Choroid plexus epithelial cell (primary cell): ENCODE measurements at places on chromosomes 5 and 9.

DNA sequence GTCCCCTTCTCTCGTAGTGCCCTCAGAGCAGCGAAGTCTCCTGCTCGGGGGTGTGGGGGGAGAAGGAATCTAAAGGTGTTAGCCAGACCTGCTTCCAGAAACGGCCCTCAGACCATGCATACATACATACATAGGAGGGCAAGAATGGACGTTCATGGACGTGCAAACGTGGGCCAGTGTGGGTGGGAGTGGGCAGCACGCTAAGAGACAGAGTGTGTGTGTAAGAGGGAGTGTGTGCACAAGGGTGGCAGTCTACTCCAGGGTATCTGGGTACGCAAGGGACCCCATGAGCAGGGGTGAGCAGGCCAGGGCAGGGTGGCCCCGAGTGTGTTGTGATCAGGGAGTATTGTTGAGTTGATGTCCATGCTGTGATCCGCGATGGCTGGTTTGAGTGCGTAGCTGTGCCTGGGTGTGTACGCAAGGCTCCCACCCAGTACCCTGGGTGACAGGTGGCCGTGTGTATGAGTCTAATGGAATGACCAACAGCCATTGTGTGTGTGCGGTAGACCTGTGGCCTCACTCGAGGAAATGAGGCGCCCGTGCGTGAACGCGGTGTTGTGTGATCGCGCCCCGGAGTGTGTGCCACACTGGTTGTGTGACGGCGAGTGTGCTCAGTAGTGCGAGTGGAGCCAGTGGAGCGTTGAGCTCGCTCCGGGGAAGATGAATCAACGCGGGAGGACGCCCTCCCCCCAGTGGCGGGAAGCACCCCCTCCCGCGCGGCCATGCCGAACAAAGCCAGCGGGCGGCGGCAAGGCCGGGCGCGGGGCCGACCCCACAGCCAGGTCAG lies 826 bp downstream of the GPRIN1 start:
- no peak for DNase-seq

DNA sequence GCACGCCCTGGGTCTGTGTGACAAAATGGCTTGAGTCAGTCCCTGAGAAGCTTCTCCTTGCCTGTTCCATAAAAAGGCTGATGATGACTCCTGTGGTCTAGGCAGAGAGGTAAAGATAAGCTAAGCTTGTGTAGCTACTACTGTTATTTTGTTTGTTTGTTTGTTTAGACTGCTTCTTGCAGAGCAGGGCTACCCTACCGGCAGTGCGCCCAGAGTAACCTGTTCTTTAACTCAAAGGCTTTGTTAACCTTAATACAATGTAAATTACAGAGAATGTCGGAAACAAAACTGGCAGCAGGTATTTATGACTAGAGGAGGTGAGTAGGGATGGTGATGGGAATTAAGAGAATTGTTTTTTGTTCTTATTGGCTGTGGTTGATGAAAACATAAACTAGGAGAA lies 87.6 kb downstream of the F2RL2 start:
- DNase-seq = no peak

DNA sequence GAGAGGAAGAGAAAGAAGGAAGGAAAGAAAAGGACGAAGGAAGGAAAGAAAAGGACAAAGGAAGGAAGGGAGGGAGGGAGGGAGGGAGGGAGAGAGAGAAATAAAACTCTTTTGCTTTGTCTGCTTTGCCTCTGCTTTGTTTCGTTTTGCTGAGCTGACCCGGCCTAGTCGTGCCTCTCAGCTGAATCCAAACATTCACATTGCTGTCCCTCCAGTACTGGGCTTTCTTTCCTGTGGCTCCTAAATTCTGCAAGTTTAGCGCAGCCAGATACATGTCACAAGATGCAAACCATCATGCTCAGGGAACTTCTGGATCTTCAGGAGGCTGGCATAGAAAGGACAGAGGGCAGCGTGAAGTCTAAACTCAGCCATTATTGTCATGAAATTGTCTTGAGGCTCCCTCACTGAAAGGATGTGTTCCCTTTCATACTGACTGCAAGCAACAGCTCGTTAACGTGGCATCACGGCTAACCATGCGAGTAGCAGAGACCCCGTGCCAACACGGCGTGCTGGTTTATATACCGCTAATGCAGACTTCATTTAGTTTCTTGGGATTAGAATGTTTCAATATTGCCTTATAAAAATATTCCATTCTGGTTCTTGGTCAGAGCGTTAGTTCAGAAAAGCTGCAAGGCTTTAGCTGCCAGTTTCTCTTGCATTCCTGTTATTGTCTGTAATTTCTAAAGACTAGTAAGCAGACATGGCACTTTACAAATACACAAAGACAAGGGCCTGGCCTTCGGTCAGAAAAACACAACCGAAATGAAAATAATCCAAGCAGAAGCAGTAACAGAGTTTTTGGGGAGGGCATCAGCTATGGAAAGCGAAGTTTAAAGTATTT lies 94.2 kb downstream of the TMEM174 start:
- DNase-seq = no peak

GRCh38 chr9:136660971-136661550 lies 1.7 kb upstream of the EGFL7 start:
- no peak for DNase-seq

GRCh38 chr9:80467632-80468031 lies 895.9 kb downstream of the TLE4 start:
- DNase-seq = peak; percentile 15

DNA sequence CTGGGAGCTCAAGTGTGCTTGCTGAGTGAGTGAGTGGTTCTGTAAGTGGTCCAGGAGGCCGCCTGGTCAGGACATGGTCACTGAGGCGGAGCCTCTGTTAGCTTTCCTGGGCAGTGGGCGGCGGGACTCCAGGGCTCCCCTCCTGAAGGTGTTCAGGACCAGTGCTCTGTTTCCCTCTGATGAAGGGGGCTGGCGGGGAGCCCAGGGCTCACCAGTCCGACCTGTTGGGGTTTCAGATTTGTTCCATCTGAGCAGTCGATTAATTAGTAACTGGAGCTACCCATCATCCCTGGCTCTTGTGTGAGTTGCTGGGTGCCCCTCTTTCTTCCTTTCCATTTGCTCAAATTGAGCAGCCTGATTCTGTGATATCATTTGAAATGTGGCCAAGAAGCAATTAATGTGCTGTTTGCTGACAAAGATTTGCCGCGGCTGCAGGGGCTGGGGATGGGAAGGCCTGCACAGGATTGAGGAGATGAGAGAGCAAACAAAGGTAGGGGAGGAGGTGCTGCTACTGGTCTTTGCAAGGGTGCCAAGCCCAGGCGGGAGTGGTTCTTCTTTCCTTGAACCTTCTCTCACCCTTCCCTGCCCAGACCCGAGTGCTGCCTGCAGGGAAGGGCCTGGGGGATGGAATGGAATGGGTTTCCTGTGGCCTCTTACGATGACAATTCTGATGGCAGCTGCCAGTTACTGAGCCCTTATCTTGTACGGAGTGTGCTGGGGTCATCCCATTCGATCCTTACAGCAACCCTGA lies 92.8 kb upstream of the PITX1 start:
- no peak for DNase-seq

GRCh38 chr9:97969014-97969413 lies 14.1 kb upstream of the ANP32B start:
- no peak for DNase-seq

DNA sequence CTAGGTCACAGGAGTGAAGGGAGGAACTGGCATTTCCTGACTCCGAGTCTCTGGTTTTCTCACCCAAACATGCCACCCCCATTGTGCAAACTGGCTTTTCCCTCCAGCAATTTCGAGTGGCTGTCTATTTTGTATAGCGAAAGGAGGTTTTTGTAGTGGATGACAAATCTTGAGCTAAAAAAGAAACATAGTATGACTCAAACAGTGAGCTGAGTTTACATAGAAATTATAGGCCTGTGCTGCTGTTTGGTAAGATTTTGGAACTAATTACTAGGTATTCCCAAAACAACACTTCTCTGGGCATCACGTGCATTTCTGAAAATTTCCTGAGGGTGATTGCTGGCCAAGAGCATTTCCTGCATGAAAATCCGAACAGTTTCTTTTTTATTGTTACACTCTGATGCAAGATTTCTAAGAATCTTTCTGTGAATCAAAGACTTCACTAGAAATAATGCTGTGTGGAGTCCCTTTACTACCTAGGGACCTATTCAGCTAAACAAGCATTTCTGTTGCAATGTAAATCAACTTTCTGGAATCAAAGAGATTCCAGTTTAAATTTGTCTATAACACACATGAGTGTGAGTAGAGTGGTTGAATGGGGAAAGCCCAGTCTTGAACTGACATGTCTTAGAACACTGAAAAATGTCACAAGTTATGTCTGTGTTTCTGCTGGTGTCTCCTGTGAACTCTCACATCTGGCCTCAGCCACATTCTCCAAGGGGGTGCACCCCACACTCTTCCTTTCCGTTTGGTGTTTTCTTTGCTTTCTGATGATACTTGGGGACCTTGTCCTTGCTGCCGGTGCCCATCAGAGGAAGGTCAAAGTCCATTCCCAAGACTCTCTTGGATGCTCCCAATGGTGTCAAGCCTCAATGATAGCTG lies 33.3 kb upstream of the DAPK1 start:
- DNase-seq = peak; percentile 2

DNA sequence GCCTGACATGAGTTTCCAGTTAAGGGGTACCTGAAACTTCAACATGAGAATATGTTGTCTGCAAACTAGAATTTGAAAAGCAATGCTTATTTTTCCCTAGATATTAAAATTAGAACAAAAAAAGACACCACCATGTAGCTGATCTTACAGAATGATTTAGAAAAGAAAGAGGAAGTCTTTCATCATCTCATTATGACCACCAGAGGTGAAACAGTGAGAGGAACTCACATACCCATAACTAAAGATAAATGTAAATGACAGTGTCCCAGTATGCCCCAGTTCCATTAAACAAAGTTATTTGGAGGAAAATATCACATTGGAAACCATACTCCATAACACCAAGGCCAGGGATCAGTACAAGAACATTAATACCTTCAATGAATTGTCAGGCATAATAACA lies 6.9 kb downstream of the TAF7 start:
- no peak for DNase-seq

GRCh38 chr5:38297830-38298608 lies 39.7 kb downstream of the EGFLAM start:
- no peak for DNase-seq

DNA sequence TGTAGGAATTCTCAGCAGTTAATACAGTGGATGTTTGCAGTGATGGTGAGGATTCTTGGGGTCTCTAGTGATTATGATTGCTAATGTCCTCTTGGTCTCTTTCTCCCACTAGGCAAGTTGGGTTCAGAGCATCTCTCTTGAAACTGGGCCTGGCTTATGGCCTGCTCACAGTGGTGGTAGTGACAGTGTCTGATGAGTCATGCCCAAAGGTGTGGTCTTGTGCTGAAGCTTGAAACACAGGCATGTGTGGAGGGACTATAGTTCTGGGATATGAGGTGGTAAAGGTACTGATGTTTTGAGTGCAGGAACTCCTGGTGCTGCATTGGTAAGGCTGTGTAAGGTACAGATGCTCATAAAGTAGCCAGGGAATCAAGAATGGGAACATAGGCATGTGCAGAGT lies 231.1 kb downstream of the FAM170A start:
- DNase-seq = no peak

GRCh38 chr9:125747053-125747764 lies at the start of gene PBX3:
Gene PBX3, plus strand, starts transcription at chr9:125747373.
- DNase-seq = peak; percentile 38

DNA sequence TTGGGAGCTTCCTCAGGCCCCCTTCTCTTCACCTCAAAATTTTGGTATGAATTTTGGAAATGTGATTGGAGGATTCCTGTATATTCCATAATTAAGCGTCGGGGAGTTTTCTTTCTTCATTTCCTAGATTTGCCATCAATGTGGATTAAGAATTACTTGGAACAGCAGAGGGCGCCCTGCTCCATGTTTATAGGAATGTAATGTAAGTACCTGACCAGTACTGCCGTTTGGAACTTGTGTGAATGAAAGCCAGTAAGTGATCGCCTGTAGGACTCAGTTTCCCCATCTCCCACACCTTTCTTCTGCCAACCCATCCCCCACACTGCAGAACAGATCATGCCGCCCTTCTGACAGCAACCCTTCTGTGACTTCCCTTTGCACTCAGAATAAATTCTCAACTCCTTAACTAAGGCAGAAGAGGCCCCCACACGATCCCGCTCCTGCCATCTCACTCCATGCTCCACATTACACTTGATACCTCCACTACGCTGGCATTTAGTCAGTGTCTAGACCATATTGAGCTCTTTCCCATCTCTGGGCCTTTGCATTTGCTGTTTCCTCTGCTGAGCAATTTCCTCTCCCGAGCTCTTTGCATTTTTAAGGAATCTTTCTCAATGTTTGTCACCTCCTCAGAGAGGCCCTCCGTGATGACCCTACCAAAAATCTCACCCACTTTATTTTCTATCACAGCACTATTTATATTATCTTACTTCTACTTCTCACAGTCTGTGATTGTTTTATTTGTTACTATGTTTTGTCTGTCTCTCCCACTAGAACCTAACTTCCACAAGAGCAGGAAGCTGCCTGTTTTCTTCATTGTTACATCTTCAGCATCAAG lies 79.5 kb upstream of the HTR4 start:
- peak; percentile 92 for DNase-seq
